Stimulated activated CD8-positive, alpha-beta memory T cell treated with anti-CD3 and anti-CD28 coated beads, Interleukin-4, amount 100 ng/mL, for 1 hour (primary cell): ENCODE measurements at places on chromosomes 16 and 17.

DNA sequence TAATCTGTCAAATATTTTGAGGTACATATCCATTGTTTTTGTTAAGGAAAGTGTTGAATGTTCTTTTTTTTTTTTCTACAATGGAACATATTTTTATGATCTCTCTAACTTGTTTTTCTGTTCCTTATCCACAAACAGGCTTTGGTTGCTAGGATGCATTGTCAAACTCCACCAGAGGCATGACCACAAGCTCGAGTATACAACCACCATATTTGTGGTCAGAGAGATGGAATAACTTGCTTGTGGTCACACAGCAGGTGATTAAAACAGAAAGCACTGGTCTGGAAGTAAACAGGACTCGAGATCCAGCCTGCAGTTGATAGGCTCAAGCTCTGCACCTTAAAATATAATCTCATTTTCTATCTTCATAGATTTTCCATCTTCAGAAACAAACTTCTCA is 105.8 kb upstream of the ADAMTS18 start:
- no peak for DNase-seq

- DNase-seq: no peak
Observed at GRCh38 chr17:27417596-27418365, 38.5 kb upstream of the KSR1 start.

DNA sequence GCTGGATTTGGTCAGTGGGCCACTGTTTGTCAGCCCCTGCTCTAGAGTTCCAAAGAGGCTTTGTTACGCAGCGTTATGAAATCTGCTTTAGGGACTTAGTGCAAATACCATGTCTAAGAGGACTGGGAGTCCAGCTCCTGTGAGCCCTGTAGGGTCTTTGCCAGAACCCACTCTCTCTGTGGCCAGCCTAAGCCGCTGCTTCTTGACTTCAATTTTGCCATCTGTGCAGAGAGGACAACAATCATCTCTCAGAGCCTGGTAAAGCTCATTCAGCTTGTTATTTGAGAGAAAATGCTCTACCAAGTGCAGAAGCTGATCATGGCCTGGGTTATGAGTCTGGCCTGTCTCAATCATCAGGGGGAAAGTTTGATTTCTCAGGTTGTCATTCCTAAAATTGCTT is 17.9 kb downstream of the CA10 start:
- no peak for DNase-seq

- no peak for DNase-seq
Observed at GRCh38 chr16:56859636-56860035, 5.4 kb upstream of the SLC12A3 start.

DNA sequence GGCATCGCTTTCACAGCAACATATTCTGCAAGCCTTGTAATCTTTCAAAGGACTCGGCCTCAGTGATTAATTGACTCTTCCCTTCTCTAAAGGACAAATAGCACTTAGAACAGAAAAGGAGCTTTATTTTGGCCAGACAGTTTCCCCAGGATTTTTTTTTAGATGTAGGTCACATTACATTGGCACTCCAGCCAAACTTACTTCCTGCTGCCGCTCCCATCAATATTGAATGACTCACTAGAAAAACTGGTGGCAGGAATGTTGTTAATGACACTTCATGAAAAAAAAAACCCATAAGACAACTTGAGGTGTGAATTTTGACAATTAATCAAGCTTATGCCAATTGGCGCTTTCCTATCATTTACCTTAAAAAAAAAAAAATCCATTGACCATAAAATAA is 432.6 kb downstream of the TOX3 start:
- DNase-seq: no peak

- no peak for DNase-seq
Observed at GRCh38 chr17:45946841-45947256, 52.2 kb upstream of the STH start.

GRCh38 chr17:77501101-77501566 is 360.4 kb downstream of the SEC14L1 start:
- no peak for DNase-seq

GRCh38 chr17:27486741-27487140 is 30.5 kb downstream of the KSR1 start:
- DNase-seq: no peak

DNA sequence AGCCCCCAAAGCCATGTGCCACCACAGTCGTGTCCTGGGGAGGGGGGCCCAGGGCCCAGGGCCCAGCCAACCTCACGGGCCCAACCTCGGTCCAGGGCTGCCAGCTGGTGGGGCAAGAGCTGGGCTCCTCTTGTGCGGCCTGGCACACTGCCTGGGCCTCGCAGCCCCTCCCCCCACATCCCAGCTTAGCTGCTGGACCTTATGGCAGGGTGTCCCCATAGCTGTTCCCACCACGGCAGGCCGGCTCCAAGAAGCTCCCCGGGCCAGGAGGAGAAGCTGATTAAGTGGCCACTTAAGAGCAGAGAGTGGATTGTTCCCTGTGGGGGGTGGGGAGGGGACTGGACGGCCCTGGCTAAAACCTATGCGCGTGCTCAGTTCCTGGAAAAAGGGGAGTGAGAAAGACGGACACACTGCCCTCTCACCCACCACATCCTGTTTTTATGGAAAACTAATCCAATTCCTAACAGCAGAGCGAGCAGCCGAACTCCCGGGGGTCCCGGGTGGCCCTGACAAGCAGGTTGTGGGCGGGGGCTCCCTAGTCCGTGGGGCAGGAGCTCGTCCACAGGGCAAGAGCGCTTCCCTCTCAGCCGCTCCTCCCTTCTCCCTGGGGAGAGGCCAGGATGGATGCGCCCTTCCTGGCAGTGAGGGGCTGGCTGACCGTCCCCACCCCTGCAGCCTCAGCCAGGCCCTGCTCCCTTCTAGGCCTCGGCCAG is 16.8 kb downstream of the PIEZO1 start:
- no peak for DNase-seq

GRCh38 chr16:10992797-10993196 is 48.4 kb downstream of the CLEC16A start:
- no peak for DNase-seq

GRCh38 chr16:49827805-49828438 is 28.0 kb downstream of the ZNF423 start:
- no peak for DNase-seq

- DNase-seq: no peak
Observed at GRCh38 chr16:56294579-56294978, 103.3 kb downstream of the GNAO1 start.
